ENCODE measurements at places on chromosomes 2 and 18.
A peak's percentile ranks its signal among the peaks of the same experiment; 100 is the strongest.

DNA sequence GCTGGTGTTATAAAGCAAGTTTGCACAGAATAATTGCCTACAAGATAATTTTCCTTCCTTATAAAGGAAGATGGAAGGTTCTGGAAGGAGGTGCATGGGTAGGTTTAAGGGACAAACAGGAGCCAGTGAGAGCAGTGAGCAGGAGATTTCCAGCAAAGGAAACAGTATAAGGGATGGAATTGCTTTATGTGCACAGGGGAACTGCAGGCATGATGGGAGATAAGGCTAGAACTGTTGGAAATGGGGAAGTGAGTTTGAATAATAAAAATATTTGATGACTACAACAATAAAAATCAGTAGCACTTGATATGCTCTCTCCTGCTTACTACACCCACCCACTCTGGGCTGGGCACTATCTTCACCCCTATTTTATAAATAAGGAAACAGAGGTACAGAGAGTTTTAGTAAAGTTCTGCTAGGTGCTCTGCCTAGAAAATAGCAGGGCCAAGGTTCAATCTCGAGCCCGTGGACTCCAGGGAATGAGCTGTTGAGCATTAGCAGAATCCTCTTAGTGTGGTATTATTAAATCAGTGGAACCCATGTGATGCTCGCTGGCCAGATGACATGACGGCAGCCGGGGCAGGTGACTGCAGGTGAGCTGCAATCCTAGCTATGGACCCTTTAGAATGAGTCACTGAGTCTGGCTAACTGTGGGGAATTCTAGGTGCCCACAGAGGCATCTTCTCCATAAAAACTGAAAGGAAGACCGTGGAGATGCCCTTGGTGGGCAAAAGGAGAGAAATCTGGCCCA lies 302.5 kb downstream of the PIEZO2 start:
- DNase-seq: no peak

GRCh38 chr2:241261628-241262027 lies 53.8 kb downstream of the HDLBP start:
- no peak for DNase-seq

DNA sequence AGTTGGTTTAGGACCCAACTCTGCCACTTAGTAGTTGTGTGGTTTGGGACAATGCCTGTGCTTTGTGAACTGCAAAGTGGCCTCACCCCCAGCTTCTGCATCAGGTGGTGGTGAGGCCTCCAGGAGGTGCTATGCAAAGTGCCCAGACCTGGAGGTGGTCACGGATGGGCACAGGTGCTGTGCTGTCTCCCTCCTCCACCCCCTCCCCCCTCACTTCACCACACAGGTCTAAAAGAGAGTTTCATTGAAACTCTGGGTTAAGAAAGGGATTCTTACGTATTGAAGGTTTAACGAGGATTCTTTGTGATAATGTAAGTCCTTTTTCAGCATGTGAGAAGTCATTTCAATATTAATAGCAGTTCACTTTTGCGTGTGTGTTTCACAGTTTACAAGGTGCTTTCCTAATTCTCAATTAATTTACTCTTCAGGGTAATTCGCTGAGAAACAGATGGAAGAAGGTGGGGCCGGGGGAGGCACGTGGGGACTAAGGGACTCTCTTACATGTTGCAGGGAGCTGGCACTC lies 369.9 kb downstream of the LPIN1 start:
- no peak for DNase-seq

DNA sequence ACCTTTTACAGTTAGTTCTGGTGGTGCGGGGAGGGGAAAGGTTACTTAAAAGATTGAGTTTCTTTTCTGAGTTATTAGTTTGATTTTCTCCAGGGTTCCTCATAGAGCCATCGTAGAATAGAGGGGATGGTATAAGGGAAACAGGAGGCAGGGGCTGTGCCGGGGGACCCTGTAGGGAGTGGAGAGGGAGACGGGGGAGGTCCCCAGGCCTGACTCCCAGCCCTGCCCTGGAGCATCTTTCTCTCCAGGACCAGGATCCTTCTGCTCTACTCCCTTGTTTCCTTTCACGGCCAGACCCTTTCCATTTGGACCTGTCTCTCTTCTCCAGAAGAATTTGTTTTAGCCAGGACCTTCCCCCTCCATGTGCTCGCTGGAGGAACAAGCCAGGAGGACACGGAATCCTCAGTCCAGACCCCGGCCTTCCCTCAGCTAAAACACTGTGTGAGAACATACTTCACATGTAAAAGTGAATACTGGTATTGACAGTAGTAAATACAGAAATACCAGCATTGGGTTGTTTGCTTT lies 35.4 kb downstream of the DGKD start:
- DNase-seq: no peak

GRCh38 chr2:64568836-64569235 lies 44.7 kb downstream of the AFTPH start:
- no peak for DNase-seq

DNA sequence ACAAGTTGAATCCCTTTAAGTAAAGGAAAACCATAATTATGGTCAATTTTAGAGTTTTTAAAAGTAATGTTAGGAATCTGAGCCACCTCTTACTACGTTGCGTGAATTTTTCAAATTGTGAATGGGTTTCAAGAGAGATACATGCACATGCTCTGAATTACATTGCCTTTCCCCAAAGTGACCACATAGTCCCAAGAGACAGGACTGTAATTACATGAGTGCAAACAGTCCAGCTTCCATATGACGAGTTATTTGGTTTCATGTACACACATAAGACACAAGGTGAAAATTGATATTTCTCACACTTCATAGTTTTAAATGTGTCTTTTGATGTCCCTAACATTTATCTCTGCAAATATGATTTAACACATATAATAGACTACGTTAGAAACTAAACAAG lies 850.8 kb downstream of the LRP1B start:
- DNase-seq: no peak

DNA sequence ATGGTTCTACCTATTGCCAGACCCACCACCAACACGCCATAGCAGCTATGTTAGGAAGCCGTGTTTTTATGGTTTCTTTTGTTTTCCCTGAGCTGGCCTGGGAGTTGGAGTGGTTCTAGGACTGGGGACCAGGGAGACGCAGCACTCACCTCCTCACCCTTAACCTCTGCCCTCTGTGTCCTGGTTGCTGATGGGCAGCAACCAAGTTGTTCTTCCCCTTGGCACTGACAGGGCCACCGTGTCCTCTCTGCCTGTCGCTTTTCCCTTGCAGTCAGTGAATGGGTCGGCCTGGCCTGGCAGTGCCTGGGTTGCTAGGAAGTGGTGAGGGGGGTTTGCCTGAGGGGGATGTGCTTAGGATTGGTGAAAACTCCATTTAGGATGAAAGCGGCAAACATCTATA lies 197.1 kb upstream of the GATA6 start:
- DNase-seq: no peak

DNA sequence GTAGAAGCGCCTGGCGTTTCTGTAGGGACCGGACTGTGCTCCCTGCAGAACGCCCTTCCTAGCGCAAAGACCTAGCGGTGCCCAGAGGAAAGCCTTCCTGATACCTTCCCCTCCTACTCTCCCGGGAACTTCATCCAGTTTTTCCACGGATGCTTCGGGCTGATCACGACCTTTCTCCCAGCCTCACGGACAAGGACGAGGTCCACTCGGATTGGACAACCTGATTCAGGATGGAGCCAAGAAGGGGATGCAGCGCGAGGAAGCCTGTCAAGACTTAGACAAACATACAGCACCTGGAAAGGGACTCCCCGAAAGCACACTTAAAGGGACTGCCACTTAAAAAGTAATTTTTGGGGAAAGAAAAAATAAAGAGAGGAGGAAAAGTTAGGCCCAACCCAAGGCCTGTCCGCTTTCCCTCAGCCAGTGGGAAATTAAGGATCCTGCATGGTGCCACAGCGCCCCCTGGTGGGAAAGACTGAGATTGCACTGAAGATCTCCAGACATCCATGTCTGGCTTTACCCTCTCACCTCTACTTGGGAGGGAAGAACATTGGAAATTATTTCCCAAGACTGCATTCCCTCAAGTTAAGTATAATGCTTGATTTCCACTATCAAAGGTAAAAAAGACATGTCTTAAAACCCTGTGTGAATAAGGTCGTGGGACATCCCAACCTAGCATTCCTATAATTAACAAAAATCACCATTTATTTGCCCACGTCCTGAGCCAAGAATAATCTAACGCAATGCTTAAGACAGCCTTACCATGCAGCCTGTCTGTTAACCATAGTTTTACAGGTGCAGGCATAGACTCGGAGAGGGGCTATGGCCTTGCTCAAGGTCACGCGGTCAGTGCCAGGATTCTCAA lies 13.4 kb upstream of the COPS8 start:
- DNase-seq: peak; percentile 73

DNA sequence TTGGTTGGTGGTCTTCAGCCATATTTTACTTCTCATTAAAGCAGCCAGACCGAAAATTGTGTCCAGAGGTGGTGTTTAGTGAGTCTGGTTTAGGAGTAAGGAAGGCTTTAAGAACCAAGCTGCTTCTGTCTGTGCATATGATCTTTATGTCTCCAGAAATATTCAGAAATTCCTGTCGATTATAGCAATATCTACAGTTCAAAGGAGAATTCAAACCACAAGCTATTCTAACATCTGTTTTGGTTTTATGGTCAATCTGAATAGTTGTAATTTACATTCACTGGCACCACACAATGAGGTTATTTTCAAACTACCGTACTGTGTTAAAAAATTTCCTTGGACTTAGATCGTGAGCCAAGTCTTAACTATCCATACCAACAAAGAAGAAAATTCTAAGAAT lies 11.3 kb downstream of the UPP2 start:
- no peak for DNase-seq

DNA sequence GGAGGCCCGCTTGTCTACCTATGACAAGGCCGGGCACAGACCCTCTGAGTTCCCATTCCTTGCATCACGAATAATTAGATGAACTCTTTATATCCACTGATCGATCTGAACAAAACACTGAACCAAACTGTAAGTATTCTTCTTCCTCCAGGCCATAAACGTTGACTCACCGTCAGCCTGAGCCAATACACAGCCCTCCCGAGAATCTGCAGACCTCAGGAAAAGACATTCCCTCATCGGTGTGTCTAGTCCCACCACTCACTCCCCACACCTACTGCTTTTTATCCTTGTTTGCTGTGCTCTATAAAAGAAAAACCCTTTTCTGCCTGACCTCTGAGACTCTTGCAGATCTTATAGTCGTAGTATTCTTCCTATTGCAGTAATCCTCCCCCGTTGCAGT lies 41.0 kb downstream of the TMEM87B start:
- DNase-seq: no peak

DNA sequence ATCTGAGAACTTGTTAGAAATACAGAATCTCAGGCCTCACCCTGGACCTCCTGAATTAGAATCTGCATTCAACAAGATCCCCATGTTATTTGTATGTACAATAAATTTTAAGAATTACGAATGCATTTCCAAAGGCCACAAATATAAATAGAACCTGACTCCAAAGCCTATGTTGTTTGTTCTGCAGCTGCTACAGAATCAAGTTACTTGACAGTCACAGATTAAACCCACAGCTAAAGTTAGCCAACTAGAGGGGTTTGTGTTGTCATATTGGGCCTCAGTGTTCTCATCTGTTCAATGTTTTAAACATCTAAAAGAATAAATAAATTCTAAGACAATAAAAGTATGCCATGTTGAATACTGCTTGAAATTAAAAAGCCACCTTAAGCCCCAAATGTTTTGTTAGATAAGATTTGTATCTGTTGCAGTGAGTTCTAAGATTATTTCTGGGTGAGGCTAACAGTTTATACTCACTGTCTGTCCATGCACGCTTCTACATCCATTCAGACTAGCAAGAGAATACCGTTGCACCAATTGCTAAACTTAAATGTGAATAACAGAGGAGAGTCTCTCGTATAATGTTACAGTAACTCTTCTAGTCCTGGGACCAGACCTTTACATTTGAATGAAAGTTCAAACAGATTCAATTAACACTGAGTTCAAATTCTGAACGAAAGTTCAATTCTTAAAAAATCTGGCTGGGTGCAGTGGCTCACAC lies 200.4 kb downstream of the MEMO1 start:
- no peak for DNase-seq

GRCh38 chr2:165594231-165594934 lies 124.9 kb downstream of the CSRNP3 start:
- DNase-seq: no peak

GRCh38 chr18:47777626-47778025 lies 152.8 kb downstream of the SMAD2 start:
- no peak for DNase-seq

DNA sequence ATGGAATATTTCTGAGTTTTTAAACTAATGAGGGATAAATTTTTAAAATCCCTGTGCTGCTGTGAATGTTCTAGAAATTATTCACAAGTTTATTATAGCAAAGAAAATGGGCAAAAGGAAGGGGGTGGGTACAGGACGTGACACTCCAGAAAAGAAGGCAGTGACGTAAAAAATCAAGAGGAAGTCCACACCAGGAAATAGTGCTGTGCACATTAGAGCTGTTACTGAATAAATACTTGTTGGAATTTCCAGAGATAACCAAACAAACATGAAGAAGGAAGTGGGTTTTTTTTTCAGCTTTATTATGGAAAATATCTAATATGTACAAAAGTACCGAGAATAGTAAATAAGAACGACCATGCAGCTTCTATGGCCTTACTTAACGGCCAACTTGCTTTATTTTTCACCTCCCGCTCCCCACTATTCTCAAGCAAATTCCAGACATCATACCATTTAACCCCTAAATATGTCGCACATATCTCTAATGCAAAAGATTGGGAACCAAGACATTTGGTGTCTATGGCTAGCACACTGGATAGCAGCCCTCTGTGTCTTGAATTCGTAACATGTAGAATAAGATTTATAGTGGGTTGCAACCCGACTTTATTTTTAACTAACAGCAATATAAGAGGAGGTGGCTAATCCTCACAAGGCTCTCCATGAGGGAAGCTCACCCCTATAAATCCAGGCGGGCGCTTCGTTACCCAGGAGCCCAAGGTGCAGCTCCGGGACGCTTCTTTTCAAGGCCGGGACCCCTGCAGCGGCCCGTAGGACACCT lies 580 bp upstream of the NDUFV2 start:
- no peak for DNase-seq

DNA sequence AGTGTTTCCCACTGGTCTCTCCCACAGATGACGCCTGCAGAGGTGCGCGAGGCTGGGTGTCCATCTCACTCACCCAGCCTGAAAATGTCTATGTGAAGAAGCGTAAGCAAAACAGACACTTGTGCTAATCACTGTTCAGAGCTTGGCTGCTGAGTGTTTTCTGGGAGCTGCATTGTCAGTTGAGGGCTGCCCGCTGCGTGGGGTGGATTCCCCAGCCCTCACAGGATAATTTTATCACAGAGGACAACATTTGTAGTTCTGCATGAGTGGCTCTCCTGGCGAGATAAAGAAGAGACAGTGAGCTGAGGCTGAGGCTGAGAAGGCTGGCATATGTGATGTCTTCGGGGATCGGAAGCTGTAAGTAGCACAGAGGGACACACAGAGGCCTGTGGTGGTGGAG lies 16.2 kb upstream of the CAPN13 start:
- no peak for DNase-seq
